KG1 (cell line): ENCODE measurements at places on chromosomes 1 and 21.

DNA sequence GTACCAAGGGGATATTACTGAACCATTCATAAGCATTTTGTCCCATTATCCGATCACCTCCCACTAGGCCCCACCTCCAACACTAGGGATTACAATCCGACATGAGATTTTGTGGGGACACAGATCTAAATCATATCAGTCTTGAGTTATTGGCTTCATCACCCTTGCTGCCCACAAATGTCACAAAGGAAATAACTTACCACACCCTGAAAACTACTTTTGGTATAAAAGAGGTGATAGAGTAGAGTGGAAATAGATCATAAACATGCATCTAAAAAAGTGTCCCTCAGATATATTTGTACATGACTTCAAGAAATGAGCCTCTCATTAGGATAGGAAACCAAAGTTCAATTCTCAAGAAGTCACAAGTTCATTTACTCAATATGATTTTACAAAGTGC is 22.6 kb upstream of the FCRL3 start:
- DNase-seq, result no peak

DNA sequence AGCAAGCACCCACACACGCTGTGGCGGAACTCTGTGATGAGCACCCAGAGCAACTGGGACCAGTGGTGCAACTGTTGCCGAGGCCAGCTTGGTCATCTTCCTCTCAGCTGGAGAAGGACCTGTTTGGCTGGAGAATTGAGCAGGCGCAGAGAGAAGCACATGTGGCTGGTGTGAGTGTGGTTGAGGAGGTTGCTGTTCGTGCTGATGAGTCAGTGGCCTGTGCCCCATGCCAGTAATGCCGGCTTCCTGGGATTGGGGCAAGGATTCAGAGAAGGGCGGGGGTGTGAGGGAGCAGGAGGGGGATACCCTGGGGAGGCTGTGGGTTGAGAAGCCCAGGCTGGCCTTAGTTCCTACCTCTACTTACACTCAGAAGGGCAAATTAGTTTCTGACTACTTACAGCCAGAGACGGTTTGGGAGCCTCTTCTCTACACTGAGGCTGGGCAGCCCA is 57.5 kb upstream of the EPS8L3 start:
- no peak for DNase-seq

GRCh38 chr1:183024317-183025009 is 1.2 kb downstream of the LAMC1 start:
- peak; percentile 55 for DNase-seq

- peak; percentile 60 for DNase-seq
Measured at GRCh38 chr21:31363720-31364119, 19.7 kb upstream of the TIAM1 start.

- DNase-seq, result no peak
Measured at GRCh38 chr1:68464891-68465290, 15.1 kb upstream of the RPE65 start.

- DNase-seq, result no peak
Measured at GRCh38 chr1:183287191-183287675, 101.2 kb downstream of the LAMC2 start.

GRCh38 chr1:177228693-177229065 is 57.9 kb downstream of the BRINP2 start:
- DNase-seq, result no peak
